ENCODE measurements at places on chromosomes 1 and 21.

DNA sequence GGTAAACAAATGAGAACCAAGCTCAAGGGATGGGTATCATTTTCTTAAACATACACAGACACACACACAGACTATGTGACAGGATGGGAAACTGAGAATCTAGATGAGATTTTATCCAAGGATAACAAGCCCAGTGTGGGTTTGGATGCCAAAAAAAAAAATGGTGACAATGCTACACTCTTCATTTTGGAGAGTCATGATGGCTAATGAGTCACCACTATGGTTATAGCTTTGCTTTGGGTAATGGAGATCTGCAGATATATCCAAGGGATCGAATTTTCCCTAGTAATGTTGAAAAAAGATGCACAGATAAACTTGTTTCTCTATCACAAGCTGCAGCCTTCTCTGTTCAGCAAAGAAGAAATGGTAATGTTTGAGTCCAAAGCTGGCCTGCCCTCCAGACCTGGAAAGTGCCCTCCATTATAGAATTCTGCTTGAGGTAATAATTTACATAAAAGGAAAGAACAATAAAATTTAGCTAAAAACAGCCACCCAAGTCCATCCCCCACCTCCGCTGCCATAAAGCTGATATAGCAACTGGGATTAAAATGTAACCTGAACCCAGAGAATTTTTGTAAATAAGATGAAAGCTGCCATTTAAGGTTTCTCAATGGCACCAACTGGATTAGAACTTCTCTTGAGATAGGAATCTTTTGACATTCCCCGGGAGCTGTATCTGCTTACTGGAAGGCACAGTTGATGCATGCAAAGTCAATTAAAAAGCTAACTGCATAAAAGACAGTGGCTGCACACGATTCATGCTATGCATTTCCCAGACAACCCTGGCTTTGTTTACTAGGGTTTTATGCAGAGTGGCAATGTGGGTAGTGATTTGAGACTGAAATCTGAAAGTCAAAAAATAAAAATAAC lies 395.2 kb upstream of the LYPLAL1 start:
- DNase-seq: no peak

- DNase-seq: no peak
Observed at GRCh38 chr1:28322194-28322593, 6.6 kb upstream of the MED18 start.

DNA sequence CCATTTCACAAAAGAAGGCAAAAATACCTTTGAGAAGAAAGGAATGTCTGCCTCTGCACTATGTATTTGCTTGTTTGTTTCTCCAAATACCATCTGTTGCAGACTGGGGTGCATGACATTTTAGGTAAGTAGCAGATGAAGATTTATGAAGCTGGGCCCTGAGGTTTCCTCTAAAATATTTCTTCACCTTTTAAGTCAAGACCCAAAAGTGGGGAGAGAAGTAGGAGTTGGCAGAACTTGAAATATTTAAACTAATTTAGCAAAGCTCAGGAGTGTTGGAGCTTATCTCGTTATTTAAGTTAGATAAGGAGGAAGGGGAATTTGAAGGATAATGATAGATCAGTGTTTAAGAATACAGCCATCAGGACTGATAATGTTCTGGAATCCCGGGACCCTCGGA lies 152.9 kb downstream of the DHRS3 start:
- DNase-seq: no peak

GRCh38 chr21:28427394-28428022 lies 565.2 kb downstream of the LTN1 start:
- no peak for DNase-seq

- DNase-seq: no peak
Observed at GRCh38 chr1:244651956-244652622, 837 bp upstream of the DESI2 start.

Data from NCI-H2227 treated with DMSO at 0.1 percent for 48 hours (cell line).